ENCODE measurements at places on chromosomes 1 and 21. TPM values are rescaled to one million over a fixed set of nuclear protein-coding genes. Genes with fewer than 3 reads are reported as not detected.

Gene C1orf141
- total RNA-seq, result not detected

Gene MINDY1
- 29.3 TPM for total RNA-seq

Gene SIK1
- 0.48 TPM for total RNA-seq

Gene OR2L3
- not detected for total RNA-seq

Gene RAB3B
- total RNA-seq, result 2.7 TPM

Gene KPRP
- total RNA-seq, result not detected

Gene C4BPA
- not detected for total RNA-seq

Gene FAM151A
- total RNA-seq, result 0.21 TPM

Gene HPDL
- 1.4 TPM for total RNA-seq

Gene SYT11
- total RNA-seq, result 2.5 TPM

Gene EPHA10
- total RNA-seq, result not detected

Gene LHX4
- not detected for total RNA-seq

Gene HES2
- total RNA-seq, result not detected

Gene RHCE
- total RNA-seq, result 1.8 TPM

All from cardiac muscle cell (in vitro differentiated cells and primary cell).